OCI-M1 (cell line): ENCODE measurements at places on chromosomes 1 and 21.

GRCh38 chr1:224770336-224770693 lies 154.2 kb downstream of the CNIH3 start:
- no peak for DNase-seq

DNA sequence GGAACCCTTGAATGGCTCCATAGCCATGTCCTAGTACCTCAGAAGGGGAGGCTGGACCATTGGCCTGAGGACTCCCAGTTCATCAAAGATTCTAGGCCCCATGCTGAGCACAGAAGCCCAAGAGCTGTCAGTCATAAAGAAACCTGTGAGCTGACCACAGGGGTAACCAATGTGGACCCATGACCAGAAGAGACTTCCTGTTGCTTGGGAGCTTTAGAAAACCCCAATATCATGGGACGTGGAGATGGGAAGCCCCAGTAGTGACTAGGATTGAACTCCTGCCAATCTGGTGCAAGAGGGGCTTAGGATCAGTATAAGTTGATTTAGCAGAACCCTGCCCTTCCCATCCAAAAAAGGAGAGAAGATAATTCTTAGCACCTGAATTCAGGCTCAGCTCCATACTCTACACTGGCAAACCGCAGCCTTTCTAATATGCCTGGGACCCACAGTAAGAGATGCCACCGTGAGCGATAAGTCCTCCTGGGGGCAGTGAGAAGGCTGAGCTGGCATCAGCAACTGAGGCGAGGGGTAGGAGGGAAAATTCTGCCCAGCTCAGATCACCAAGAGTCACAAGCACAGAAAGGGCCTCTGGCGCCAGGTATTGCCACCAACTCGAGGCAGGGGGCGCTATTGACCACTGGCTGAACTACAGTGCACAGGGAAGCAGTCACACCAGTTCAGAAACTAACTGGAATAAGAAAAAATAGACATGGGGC lies 108.9 kb downstream of the CAPN8 start:
- DNase-seq, result peak; percentile 74

GRCh38 chr1:91778964-91779363 lies 107.0 kb downstream of the TGFBR3 start:
- no peak for DNase-seq

- no peak for DNase-seq
Measured at GRCh38 chr21:22679207-22679606, 1681.0 kb downstream of the NCAM2 start.

DNA sequence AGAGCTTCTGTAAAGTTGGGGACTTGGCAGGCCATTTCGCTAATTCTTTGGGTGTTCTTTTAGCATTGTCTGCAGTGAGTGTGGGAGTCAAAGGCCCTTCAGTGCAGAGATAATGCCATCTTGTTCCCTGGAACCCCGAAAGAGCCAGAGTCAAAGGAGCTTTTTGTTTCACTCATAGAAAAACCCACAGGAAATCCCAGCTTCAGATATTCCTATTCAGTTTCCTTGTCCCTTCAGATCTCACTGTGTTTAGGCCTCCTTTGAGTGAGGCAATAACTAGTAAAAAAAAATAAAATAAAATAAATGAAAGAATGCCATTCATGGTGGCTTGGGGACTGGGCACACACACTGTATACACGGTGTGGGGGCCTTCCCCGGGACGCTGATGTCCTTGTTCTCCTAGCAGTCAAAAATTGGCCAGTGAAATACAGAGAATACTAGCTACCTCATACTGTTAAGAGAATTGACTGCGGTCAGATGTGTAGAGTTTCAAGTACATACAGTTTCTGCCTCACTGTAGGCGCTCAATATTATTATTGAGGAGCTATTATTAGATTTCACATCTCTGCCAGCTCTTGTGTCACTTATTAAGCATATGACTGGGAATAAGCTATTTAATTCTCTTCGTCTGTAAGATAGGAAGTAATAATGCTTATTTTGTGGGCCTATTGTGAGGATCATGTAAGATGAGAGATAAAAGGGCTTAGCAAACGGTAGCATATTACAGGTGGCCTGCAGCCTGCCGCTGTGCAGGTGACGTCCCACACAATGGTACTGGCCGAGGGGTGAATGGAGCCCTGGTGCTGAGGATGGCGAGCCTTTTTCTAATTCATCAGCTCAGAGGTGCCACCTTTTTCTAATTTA lies 16.7 kb downstream of the DISC1 start:
- no peak for DNase-seq

DNA sequence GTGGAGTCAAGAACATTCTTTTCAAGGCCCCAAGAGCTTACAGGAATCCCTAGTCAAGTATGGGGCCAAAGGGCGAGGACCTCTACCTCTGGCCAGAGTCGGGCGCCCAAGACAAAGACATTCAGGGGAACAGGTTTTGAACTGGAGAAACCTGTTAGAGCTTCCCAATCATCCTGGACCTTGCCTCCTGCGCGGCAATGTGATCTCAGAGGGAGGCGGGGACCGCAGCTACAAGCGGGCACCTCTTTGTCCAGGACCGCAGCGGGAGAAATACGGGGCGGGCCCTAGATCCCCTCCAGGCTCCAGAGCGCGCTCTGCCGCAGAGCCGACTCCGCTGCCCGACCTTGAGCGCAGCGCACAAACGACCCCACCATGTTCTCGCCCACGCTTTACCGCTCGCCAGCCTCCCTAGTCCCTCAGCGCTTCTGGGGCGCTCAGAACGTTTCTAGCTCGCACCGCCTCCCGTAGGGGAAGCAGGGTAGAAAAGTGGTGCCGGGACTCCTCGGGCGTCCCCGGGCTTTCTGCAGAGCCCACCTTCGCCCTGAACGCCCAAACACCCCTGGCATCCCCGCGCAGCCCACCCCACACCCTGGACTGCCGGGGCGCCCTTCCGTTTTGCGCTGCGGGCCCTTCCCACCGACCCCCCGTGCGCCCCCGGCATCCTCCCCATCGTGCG lies 28.1 kb downstream of the RABIF start:
- DNase-seq, result no peak

- DNase-seq, result no peak
Measured at GRCh38 chr1:169196581-169196980, 90.1 kb downstream of the ATP1B1 start.

- peak; percentile 17 for DNase-seq
Measured at GRCh38 chr1:119779869-119780356, 11.2 kb upstream of the HMGCS2 start.

GRCh38 chr21:32940079-32941014 lies 85.4 kb upstream of the OLIG2 start:
- peak; percentile 63 for DNase-seq

- no peak for DNase-seq
Measured at GRCh38 chr1:116494353-116494692, 76.5 kb downstream of the CD58 start.

- peak; percentile 60 for DNase-seq
Measured at GRCh38 chr1:184664042-184664660, 90.5 kb downstream of the EDEM3 start.

DNA sequence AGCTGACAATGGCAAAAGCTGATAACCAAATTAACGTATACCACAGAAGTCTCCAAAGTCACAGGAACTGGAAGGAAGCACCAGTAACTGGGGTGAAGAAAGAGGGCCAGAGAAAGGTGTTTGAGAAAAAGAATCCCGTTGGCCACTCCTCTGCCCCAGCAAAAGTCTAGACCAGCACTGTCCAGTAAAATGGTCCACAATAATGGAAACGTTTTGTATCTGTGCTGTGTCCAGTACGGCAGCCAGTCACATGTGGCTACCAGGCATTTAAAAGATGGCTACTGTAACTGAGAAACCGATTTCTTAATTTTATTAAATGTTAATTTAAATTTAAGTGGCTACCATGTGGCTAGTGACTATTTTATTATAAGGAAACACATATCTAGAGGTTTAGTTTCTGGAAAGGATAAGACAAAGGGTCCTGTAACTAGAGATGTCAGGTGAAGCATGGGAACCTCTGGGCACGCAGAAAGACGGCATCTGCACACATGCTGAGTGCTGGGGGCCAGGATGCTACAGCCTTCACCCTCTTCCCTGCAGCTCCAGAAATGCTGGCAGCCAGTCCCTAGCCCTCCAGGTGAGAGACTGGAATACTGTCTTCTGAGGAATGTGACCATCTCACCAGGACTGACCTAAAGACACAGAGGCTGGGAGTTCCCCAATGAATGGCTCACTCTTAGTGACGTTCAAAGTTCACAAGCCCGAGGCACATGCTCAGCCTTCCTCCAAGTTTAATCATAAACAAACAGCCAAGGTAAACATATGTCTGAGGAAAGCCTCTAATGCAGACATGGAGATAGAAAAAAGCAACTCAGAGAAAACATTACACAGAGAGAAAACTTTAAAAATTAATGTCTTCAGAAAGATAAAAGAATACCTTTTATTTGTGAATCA lies 50.7 kb downstream of the JAK1 start:
- DNase-seq, result no peak

- no peak for DNase-seq
Measured at GRCh38 chr21:16108561-16109075, 378.8 kb downstream of the USP25 start.

GRCh38 chr21:28687586-28687985 lies 305.1 kb downstream of the LTN1 start:
- DNase-seq, result no peak

- DNase-seq, result no peak
Measured at GRCh38 chr1:5933050-5933449, 59.2 kb downstream of the NPHP4 start.

DNA sequence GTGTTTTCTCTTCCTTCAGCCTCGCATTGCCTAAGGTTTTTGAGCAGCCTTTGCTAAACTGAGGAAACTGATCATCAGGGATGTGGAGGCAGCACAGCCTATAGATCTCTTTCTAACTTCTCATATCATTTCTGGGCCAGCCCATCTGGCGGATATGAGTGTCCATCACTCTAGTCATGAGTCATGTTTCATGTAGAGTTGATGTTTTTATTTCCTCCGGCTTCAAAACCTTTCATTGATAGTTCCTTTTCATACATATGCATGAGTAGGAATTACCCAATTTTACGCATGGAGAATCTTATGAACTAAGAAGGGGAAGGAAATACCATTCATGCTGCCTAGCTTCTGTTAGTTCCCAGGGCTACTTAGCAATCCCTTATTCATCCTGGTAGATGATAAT lies 66.3 kb downstream of the SPATA46 start:
- DNase-seq, result peak; percentile 9

DNA sequence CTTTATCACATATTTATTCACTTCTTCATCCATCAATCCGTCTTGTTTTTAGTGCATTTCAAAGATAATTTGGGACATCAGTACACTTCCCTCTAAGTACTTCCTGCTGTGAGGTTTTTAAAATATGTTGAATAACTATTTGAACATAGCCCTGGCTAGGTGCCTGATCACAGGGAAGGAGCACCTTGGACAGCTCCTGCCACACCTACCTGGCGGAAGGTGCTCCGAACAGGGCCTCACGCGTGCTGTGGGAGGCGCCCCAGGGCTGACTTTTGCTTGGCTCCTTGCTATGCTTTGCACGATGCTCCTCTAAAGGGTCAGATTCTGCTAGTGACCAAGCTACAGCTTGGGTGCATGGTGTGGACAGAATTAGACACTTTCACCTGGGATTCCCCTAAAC lies 4.9 kb upstream of the ATXN7L2 start:
- DNase-seq, result no peak

GRCh38 chr1:165481820-165482532 lies 37.0 kb upstream of the RXRG start:
- peak; percentile 31 for DNase-seq

GRCh38 chr1:75614399-75614756 lies 3.5 kb upstream of the SLC44A5 start:
- no peak for DNase-seq

GRCh38 chr1:228058949-228059633 lies 23.4 kb upstream of the ARF1 start:
- DNase-seq, result no peak

- peak; percentile 70 for DNase-seq
Measured at GRCh38 chr1:235843461-235843961, 23.2 kb downstream of the LYST start.

DNA sequence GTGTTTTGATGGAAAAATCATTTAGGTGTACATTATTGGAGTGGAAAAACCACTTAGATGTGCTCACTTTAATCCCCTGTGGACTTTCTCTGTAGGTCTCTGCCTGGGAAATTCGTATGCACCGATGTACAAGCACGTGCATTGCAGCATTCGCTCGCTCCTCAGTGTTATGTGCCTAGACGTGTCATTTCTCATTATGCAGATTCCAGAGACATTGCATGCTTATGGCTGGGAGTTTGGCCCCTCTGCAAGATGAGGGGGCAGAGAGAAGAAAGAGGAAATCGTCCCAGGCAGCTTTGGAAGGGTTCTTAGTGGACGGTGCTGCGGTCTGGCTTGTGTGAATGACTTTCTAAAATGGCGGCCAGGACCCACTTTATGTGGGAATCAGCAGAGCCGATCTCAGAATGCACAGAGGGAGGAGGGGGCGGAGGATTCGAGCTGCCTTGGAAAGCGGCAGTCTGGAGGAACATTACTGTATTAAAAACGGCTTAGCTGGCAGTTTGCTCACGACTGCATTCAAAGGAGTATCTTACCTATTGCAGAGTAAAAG lies 2.3 kb downstream of the SPEN start:
- DNase-seq, result peak; percentile 90

- DNase-seq, result peak; percentile 71
Measured at GRCh38 chr1:230145505-230145899, 78.5 kb downstream of the GALNT2 start.

- DNase-seq, result no peak
Measured at GRCh38 chr21:15343066-15343465, 278.3 kb upstream of the NRIP1 start.

GRCh38 chr1:214638997-214639396 lies 36.0 kb downstream of the CENPF start:
- no peak for DNase-seq

DNA sequence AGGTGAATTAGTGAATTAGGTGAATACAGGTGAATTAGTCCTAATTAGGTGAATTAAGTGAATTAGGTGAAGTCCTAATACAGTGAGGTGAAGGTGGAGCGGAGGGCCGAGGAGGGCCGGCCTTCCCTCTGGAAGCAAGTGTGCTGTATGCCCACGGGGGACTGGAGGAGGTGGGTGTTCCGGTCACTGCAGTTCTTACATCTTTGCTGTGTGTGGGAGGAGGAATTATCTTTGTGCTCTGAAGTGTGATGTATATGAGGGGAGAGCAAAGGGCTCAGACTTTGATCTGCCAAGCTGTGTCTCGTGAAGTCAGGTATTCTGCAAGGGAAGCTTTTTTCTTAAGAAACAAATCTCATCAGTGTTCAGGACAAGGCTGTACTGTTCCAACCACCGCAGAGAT lies 45.4 kb downstream of the AGPAT3 start:
- DNase-seq, result no peak

GRCh38 chr1:66951513-66951912 lies 26.7 kb downstream of the MIER1 start:
- no peak for DNase-seq

- no peak for DNase-seq
Measured at GRCh38 chr1:245235156-245235555, 80.4 kb downstream of the KIF26B start.

GRCh38 chr1:4596486-4596885 lies 57.9 kb upstream of the AJAP1 start:
- no peak for DNase-seq
